RPMI7951 (cell line): ENCODE measurements at places on chromosomes 11 and 22.
A peak's percentile ranks its signal among the peaks of the same experiment; 100 is the strongest.

DNA sequence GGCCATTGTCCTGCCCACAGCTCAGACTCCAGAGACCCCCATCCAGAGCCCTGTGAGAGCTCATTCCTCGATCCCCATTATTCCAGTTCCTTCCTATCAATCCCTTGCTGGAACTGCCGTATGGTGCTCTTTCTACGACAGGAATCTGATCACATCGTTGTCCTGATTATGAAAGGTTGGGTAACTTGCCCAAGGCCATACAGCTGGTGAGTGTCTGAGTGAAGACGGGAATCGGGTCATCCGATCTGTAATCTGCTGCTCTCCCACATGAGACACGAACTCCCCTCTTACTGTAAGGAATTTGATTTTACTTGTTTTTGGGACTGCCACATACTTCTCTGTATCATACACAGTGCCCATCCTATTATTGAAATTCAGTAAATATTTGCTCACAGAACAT lies 149.1 kb downstream of the OPCML start:
- DNase-seq: no peak

- peak; percentile 0 for DNase-seq
Observed at GRCh38 chr22:23357053-23357452, 176.7 kb downstream of the BCR start.

- peak; percentile 26 for DNase-seq
Observed at GRCh38 chr11:93100211-93100610, 97.6 kb downstream of the SLC36A4 start.

DNA sequence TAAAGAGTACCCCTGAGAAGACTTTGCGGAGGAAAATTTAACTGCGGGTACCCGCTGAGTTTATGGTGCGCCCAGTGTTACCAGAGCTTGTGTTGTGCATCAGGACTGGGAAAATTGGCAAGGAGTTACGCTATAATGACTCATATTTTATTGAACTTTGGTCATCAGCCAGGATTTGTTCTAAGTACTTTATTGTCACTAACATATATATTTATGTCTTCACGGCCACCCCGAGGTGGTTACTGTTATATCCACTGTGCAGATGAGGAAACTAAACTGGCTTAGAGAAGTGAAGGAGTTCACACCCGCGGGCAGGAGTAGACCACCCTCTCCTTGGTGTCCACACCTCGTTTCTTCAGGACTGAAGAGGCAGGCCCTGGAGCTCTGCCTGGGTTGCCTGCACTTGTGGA lies 667 bp downstream of the ACCS start:
- DNase-seq: peak; percentile 69

DNA sequence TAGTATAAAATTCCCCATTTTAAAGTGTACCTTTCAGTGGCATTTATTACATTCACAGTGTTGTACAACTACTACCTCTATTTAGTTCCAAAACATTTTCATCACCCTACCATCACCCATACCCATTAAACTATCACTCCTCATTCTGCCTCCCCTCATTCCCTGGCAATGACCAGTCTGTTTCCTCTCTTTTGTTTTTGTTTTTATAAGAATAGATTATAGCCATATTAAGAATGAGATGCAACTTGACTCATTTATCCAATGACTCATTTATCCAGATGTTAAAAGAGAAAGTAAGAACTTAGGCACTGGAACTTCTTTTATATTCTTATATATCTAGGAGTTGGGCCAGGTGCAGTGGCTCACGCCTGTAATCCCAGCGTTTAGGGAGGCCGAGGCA lies 156.3 kb downstream of the FAT3 start:
- DNase-seq: peak; percentile 47

- DNase-seq: peak; percentile 66
Observed at GRCh38 chr11:61567286-61568061, 13.4 kb downstream of the SYT7 start.

GRCh38 chr11:1573903-1574237 lies 1.8 kb upstream of the DUSP8 start:
- DNase-seq: no peak

DNA sequence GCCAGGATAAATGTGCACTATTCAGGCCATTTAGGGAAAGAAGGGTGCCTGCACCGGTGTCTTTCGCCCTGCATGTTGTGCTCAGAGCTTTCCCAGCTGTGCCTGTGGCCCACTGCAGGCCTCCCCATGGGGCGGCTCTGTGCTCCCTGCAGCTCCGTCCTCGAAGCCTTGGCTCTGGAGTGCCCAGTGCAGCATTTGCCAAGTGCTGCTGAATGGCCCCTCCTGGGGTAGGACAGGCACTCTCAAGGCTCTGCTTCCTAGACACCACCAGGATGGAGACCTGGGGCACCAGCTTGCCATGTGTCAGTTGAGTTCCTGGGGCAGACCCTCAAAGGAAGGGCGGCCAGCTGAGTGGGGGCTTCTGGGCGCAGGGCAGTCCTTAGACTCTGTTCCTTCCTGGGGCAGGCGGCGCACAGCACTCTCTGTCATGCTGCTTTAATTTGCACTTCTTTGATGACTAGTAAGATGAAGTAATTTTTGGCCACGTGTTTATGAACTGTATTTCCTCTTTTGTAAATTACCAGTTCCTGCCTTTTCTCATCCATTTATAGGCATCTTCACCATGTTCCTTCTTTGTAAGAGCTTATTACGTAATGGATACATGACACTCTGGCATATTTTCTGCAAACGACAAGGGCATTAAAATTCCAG lies 32.1 kb upstream of the GNB1L start:
- DNase-seq: peak; percentile 46

- DNase-seq: peak; percentile 27
Observed at GRCh38 chr22:20131859-20132685, 468 bp downstream of the ZDHHC8 start.

DNA sequence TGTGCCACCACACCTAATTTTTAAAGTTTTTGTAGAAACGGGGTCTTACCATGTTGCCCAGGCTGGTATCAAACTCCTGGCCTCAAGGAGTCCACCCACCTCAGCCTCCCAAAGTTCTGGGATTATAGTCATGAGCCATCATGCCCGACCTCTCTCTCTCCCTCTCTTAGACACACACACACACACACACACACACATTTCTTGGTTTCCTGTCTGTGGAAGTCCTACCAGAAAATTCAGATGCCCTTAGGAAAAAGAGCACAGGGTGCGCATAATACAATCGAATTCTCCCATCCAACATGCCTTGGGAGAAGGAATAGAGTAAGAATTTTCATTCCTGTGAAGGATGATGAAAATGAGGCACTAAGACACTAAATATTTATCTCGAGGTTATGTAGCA lies 10.4 kb downstream of the MICAL3 start:
- DNase-seq: peak; percentile 50

- no peak for DNase-seq
Observed at GRCh38 chr22:38862375-38863329, 9.4 kb downstream of the CBX6 start.

DNA sequence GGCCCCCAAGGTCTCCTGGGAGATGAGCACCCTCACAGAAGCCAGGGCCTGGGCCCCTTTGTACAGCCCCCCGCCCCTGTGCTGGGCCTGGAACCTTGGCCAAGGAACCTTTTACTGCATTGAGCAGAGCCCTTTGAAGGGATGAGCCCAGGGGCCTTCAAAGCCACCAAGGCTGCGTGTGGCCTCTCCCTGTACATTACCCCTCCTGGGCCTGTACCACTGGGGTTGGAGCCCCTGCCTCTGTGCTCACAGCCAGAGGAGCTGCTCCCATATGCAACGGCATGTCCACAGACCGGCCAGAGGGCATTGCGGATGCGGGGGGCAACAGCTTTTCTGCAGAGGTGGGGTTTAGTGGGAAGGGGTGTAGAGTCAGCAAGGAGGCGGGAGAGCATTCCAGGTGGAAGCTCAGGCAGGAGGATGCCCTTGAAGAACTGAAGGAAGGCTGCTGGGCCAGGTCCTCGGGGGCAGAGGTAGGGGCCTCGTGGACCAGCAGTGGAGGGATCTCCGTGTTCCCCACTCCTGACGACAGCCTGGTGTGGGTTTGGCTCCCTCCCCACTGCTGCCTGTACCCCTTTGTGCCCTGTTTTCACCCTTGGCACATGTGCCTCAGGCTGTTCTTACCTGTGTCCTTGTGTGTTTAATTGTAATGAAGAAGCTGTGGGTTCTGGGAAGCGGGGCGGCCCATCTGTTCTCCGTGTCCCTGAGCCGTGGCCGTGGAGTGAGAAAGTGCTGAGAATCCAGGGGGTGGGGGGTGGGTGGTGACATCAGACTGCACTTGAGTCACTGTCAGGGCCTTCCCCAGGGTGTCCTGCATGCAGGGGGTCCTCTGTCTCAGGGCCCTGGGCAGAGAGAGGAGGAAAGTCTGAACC lies 46.9 kb downstream of the ARHGAP8 start:
- no peak for DNase-seq

DNA sequence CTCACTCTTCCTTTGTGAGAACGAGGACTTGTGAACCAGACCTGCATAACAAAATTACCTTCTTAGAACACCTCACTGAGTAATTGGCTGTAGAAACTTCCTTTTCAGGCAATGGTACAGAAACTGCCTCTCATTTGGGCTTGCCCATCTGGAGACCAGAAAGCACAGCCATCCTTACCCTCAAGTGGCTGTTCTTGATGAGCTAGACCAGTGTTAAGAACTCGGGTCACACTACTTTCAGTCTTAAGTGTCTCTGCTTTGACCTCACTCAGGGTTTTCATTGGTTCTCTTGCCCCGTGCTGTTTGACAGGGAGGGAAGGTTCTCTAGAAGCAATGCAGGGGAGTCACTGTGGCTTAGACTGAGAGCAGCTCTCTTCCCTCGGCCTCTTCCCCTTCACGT lies 29.3 kb downstream of the NAT10 start:
- no peak for DNase-seq

- DNase-seq: peak; percentile 47
Observed at GRCh38 chr11:125591649-125592304, 875 bp upstream of the STT3A start.

DNA sequence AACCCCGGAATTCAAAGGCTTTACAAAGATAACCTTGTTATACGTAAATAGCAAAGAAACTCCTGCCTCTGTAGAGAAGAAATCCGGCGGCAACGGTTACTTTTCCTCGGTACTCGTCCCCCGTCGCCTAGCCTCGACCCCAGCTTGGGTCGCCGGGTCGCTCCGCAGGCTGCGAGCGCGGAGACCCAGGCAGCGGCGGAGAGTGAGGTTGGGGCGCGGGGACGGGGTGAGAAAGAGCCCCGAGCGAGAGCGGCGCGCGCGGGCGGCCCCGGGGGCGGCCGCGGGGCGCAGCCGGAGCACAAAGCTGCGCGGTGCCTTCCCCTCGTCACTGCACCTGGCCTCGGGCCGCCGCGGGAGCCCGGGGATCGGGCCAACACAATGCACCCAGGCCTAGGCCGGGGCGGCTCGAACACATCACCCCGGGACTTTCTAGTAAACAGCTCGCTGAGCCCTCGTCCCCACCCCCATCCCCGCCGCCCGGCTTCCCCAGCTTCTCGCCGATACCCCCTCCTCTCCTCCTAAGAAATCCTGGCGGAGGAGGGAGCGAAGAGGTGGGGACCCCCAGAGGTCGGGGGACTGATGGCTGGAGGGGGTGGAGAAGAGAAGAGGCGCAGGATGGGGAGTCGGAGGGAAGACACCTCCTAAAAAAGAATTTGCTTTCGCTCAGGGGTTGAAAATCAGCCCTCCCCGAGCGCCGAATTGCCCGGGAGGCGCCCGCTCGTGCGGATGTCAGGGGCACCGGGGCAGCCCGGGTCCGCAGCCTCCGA lies 845 bp downstream of the MPPED2 start:
- no peak for DNase-seq

GRCh38 chr11:59710136-59710847 lies 3.4 kb downstream of the OR10V1 start:
- DNase-seq: peak; percentile 15

DNA sequence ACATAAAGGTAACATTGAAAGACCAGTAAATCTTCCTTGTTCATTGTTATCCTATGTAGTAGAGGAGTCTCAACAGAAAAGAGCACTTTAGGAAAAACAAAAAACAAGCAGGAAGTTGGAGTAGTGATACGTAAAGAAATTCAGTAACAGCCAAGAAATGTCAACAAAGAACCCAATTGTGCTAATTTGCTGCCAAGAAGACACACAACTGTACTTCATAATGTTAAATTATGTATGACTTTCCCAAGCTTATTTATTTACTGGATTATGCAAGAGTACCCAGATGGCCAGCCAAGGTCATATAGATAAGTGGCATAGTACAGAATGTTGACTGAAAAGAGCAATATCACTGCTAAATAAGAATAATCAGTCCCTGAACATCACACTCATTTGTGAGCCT lies 264.7 kb upstream of the CCDC179 start:
- peak; percentile 8 for DNase-seq

GRCh38 chr11:66080055-66080817 lies 10.2 kb downstream of the PACS1 start:
- peak; percentile 71 for DNase-seq

GRCh38 chr22:19679522-19680101 lies 34.7 kb upstream of the SEPTIN5 start:
- DNase-seq: peak; percentile 4

DNA sequence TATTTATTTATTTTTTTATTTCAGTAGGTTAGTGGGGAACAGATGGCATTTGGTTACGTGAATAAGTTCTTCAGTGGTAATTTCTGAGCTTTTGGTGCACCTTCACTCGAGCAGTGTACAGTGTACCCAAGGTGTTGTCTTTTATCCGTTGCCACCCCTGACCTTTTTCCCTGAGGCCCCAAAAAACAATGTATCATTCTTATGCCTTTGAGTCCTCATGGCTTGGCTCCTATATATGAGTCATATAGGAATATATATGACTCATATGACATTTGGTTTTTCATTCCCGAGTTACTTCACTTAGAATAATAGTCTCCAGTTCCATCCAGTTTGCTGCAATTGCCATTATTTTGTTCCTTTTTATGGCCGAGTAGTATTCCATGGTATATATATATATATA lies 763.9 kb downstream of the NTM start:
- peak; percentile 75 for DNase-seq

DNA sequence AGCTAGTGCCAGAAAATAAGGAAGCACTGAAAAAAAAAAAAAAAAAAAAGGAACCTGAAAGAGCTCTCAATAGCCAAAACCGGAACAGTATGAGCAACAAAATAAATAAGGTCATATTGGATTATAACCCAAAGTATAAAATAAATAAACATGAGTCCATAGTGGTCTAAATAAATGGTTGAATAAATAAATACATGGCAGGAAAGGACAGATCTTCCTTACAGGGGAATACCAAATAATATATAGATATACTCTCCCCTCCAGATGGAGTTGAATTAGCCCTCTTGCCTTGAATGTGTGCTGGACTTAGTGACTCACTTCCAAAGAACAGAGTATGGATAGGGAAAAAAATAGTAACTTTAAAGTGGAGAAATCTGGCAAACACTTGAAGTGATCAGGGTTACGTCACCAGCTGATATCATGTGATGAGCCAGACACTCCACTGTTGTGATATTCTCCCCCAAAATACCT lies 14.3 kb upstream of the ARRB1 start:
- no peak for DNase-seq

- DNase-seq: peak; percentile 78
Observed at GRCh38 chr22:44648821-44649565, 53.0 kb upstream of the PRR5 start.

- DNase-seq: no peak
Observed at GRCh38 chr22:35440129-35440528, 40.2 kb downstream of the MCM5 start.

GRCh38 chr22:50218996-50219727 lies 18.4 kb downstream of the SELENOO start:
- peak; percentile 45 for DNase-seq

GRCh38 chr11:134261626-134262488 lies 8.5 kb downstream of the ACAD8 start:
- DNase-seq: no peak

- DNase-seq: no peak
Observed at GRCh38 chr11:8309311-8309710, 45.6 kb upstream of the LMO1 start.
